NCI-H1436 (cell line): ENCODE measurements at places on chromosomes 12 and 14.

DNA sequence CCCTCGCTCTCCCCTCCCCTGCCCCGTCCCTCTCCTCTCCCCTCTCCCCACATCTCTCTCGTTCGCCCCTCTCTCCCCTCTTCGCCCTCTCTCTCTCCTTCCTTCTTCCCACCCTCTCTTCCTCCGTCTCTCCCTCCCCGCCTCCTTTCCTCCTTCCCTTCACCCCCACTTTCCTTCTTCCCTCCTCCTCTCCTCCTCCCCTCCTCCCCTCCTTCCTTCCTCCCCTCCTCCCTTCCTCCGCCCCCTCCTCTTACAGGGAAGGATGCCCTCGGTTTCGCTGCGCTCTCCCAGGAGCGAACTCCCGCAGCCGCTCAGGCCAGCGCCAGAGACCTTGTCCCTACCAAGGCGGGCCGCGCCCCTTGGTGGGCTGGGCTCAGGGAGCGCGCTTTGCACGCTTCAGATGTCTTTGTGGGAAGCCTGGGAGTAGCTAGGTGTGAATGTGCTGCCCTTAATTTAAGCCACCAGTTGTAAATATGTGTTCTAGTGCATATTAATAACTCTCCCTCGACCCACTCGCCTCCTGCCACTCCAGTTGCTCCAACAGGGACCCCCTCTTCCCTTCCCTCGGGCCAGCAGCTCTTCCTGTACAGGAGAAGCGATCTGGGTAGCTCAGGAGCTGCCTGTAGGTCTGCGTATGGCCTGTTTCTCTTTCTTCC lies 13.3 kb upstream of the MAP3K9 start:
- DNase-seq = peak; percentile 20

- DNase-seq = no peak
These were observed 392.9 kb downstream of the NOVA1 start for GRCh38 chr14:26204728-26205479.

DNA sequence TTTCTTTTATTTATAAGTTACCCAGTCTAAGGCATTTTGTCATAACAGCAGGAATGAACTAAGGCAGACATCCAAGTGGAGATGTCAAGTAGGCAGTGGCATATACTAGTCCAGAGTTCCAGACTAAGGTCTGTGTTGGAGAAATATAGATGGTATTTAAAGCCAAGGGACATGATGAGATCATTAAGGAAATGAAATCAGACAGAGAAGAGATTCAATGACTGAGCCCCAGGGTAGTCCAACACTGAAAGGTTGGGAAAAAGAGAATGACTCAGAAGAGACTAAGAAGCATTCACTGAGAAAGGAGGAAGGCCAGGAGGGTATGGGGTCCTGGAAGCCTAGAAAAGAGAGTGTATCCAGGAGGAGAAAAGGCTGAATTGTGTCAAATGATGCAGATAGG lies 442.2 kb upstream of the CCDC196 start:
- no peak for DNase-seq

- no peak for DNase-seq
These were observed 272 bp downstream of the TBX3 start for GRCh38 chr12:114683709-114684097.

- no peak for DNase-seq
These were observed 126.0 kb upstream of the COCH start for GRCh38 chr14:30748343-30748742.

DNA sequence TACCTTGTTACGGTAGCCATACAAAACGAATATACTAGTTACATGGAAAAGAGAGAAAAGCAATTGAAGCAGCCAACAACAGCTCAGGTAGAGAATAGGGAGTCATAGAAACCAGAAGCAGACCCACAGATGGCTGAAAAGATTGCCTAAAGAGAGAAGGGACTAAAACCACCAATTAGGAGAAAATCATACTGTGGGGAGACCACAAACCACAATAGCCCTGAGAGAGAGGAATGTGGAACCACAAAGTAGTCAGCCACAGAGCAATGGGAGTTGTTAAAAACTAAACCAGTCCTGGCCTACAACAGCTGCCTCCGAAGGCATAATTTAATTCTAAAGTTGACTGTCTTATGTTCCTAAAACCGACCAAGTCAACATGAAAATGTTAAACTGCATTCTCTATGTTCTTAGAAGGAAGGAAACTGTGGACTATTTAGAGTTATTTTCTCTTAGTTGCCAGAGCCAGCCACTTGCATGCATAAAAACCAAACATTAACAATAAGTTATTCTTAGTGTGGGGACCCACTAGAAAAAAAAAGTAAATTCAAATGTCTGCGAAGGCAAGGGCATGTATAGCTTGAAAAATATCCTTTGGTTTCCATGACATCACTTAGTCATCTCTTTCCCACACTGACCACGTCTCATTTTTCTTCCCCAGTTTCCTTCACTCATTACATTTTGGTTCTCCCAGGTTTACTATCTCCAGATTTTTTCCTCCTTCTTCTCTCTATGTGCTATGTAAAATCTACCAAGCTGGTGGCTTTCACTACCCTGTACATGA lies 398.1 kb downstream of the NOVA1 start:
- DNase-seq = no peak

DNA sequence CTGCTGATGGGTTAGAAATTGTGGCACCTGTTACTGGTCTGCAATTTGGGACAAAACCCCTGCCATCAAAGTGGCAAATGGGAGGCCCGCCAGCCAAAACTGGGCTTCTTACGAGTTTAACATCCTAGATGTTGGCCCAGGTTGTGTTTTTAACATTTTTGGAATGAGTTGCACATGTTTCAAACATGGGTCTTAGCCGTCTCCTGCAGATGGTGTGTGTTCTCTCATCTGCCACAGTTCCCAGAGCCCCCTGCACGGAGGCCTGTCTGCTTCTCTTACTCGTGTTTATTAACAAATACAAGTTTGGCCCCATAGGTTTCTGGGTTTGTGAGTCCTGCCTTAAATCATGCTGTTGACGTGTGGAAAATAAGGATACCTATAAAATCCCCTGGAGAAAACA lies 46.5 kb downstream of the CACNA2D4 start:
- DNase-seq = no peak

DNA sequence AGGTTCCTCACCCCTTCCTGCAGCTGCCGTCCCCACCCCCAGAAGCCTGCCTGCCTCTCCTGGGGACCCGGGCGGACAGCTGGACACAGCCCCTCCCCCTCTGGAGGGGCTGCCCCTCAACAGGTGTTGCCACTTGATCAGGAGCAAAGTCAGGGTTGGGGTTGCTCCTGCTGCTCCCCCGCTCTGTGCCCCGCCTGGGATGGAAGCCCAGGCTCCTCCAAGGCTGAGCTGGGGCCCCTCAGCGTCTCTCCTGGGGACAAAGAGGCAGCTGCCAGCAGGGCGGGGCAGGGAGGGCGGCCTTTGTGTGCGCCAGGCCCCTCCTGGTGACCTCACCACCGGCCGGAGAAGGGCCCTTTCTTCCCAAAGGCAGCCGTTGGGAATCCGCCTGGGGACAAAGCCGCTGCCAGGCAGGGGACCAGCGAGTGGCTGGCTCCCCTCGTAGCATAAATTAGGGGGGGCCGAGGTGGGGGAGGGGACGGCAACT lies 13.7 kb downstream of the TRMT61A start:
- DNase-seq = peak; percentile 78

DNA sequence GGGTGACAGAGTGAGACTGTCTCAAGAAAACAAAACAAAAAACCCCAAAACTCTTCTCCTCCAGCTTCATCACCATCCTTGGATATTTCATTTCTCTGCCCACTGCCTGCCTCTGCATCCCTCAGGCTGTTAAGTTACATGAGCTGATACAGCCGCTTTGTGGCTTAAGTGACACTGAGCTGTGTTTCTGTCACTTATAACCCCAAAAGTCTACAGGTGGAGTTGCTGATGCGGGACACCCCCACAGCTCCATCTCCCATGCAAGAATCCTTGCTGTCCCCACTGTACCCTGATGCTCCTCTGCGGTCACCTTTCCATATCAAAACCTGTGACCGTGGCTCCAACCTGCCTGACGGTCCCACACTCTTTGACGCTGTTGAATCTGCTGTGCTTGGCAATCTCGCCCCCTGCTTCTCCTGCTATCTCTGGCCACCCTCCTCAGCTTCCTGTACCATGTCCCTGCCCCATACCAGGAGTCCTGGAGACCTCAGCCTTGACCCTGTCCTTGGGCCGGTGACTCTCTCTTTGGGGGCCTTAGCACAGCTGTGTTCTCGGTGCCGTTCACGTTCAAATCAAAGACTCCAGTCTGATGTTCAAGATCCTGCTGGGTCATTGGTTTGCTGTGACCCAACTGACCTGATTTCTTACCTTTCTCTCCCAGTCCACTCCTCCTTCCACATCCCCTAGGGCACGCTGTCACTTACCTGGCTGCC lies 20.3 kb downstream of the HVCN1 start:
- no peak for DNase-seq

DNA sequence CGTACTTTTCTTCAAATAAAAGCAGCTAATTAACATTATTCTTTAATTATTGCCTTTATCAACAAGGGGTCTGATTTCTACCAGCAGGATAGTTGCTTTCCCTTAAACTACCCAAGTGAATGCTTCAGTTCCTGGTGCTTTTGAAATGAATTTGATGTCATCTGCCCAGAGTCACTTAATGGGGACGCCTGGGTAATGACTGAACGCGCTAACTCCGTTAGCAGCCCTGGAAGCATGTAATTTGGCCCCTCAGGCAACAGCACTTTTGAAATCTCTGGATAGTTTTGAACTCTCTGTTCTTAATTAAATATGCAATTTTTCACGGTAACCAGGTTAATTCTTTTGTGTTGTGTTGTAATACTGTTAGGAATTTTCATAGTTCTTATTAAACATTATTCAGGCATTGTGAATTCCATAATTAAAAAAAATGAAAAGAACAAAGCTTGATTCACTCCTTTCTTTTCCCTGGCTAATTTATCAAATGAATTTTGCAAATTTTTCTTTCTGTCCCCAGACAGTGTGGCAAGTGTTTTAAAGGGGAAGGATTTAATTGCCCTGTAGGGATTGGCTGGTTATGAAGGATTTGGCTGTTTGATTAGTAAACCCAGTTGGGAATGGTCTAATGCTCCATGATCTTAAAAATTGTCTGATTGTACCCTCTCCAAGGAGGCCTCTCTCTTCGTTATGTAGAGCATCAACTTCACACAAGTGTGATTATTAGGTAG lies 137.5 kb upstream of the MYL2 start:
- DNase-seq = no peak

GRCh38 chr12:84760091-84760865 lies 152.3 kb downstream of the SLC6A15 start:
- DNase-seq = no peak

GRCh38 chr14:67863223-67863622 lies 43.6 kb downstream of the RAD51B start:
- no peak for DNase-seq

- DNase-seq = no peak
These were observed 114.6 kb downstream of the CHST11 start for GRCh38 chr12:104571328-104571727.

- DNase-seq = no peak
These were observed 210.1 kb downstream of the DPF3 start for GRCh38 chr14:72683787-72684186.

DNA sequence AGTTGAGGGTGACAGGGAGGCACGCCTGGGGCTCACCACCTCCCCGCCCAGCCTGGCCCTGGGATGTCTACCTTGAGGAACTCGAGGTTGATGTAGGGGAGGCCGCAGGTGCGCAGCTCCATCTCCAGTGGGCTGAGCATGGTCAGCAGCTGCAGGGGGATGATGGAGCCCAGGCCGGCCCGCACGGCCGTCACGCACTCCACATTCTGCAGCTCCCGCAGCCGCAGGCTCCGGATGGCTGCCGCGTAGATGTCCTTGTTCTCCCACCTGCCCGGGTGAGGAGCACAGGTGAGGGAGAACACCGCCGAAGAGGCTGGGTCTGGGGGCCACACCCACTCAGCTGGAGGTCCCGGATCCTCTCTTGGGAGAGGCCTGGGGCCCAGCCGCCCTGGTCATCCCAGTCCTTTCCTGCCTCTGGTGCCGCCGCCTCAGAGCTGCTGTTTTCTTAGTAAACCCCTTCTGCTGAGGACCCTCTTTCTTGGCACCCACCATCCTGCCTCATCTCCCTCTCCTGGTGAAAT lies 38.2 kb downstream of the TRAFD1 start:
- DNase-seq = no peak

DNA sequence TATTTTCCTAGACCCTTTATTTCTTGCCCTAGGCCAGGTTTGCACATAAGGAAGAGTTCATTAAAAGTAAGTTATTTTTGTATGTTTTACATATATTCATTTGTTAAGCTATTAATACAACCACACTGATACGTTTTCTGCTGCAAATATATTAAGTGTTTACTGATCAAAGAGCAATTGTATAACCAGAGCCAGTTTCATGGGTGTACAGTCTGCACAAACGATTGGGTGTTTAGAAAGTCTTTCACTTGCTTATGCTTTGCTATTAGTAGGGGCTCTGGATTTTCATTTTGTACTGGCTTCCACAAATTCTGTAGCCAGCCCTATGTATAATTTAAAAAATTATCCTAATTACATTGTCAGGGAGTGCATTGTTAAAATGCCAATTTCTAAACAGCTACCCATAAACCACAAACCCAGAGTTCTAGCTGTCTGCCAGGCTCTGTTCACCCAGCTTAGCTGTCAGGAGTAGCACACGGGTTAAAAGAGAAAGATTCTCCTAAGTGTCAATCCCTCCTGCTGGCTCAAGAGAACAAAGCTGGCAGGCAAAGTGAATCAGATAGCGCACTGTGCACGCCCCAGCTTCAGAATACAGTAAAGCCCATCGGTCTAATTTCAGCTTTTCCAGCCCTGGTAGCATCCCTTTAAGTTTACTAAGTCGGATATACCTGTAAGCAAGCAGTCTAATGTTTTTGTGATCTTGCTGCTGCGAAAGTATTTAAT lies 151.0 kb upstream of the LMO3 start:
- no peak for DNase-seq

DNA sequence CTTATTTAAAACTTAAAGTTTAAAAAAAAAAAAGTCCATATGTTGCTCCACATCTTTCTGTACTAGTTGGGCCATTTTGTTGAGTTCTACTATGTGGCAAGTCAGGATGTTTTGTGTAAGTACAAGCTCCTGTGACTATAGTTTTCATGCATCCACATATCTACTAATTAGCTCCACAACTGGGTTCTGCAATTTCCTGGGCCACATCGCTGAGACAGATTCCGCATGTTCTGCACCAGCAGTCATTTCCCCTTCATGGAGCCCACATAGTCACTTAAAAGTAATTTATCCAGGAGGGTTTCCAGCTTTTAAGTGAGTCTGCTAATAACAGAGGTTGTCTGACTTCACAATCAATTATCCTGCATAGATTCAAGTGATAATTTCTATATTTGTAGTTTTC lies 461.4 kb downstream of the ZFP36L1 start:
- no peak for DNase-seq

- no peak for DNase-seq
These were observed 38.8 kb downstream of the SYNE3 start for GRCh38 chr14:95477411-95478269.

- DNase-seq = no peak
These were observed 30.6 kb downstream of the SOCS2 start for GRCh38 chr12:93602897-93603668.

GRCh38 chr12:2284321-2284813 lies 231.6 kb downstream of the CACNA1C start:
- no peak for DNase-seq

- no peak for DNase-seq
These were observed 11.2 kb downstream of the MAP4K5 start for GRCh38 chr14:50520947-50521815.

GRCh38 chr12:40011775-40012129 lies 94.1 kb downstream of the SLC2A13 start:
- no peak for DNase-seq

GRCh38 chr12:33678221-33678964 lies 238.8 kb upstream of the SYT10 start:
- DNase-seq = no peak

- DNase-seq = no peak
These were observed 100.8 kb downstream of the SAMD4A start for GRCh38 chr14:54667764-54668163.

GRCh38 chr12:87117526-87117925 lies 861.3 kb upstream of the MGAT4C start:
- no peak for DNase-seq

GRCh38 chr14:99654235-99654985 lies 9.5 kb downstream of the HHIPL1 start:
- DNase-seq = peak; percentile 15
